GM23338 (cell line): ENCODE measurements at places on chromosomes 16 and 17. TPM values are rescaled to one million over a fixed set of nuclear protein-coding genes. Genes with fewer than 3 reads are reported as not detected.

SLFN11 gene
- 0.19 TPM in 1 of 2 replicates, not detected in the other for polyA plus RNA-seq

SLC9A5 gene
- 3.4 and 4.5 TPM in 2 replicates for polyA plus RNA-seq

GAST gene
- polyA plus RNA-seq, result not detected in 2 replicates

CHTF18 gene
- 61.3 and 69.2 TPM in 2 replicates for polyA plus RNA-seq

C16orf46 gene
- polyA plus RNA-seq, result 1.3 and 1.4 TPM in 2 replicates

CCL5 gene
- polyA plus RNA-seq, result not detected in 2 replicates

FKBP10 gene
- polyA plus RNA-seq, result 26.2 and 32.2 TPM in 2 replicates

SARM1 gene
- 0.89 and 1.4 TPM in 2 replicates for polyA plus RNA-seq

PRSS33 gene
- 0.24 TPM in 2 replicates for polyA plus RNA-seq

KRT13 gene
- not detected in 2 replicates for polyA plus RNA-seq

EPOP gene
- polyA plus RNA-seq, result 0.42 and 0.82 TPM in 2 replicates

LRRC75A gene
- polyA plus RNA-seq, result 5.2 and 5.3 TPM in 2 replicates

MED31 gene
- polyA plus RNA-seq, result 40.0 and 49.3 TPM in 2 replicates

SCGB1C2 gene
- polyA plus RNA-seq, result not detected in 2 replicates

OTOA gene
- polyA plus RNA-seq, result 0.16 TPM in 1 of 2 replicates, not detected in the other

RNF135 gene
- polyA plus RNA-seq, result 6.8 and 9.8 TPM in 2 replicates

METTL22 gene
- polyA plus RNA-seq, result 44.8 and 51.4 TPM in 2 replicates

GPR142 gene
- not detected in 2 replicates for polyA plus RNA-seq

ANTKMT gene
- 37.2 and 59.0 TPM in 2 replicates for polyA plus RNA-seq

GLTPD2 gene
- 0.33 and 0.47 TPM in 2 replicates for polyA plus RNA-seq

CA10 gene
- polyA plus RNA-seq, result 0.90 and 0.92 TPM in 2 replicates

FNDC8 gene
- not detected in 2 replicates for polyA plus RNA-seq

KRT31 gene
- polyA plus RNA-seq, result not detected in 2 replicates

KCNJ12 gene
- 0.42 and 0.61 TPM in 2 replicates for polyA plus RNA-seq

TPPP3 gene
- 0.26 and 1.3 TPM in 2 replicates for polyA plus RNA-seq

TBC1D3 gene
- polyA plus RNA-seq, result not detected in 2 replicates

CFAP119 gene
- 4.4 and 5.2 TPM in 2 replicates for polyA plus RNA-seq

PMFBP1 gene
- 1.5 and 3.3 TPM in 2 replicates for polyA plus RNA-seq

CDK5R1 gene
- polyA plus RNA-seq, result 4.0 and 4.1 TPM in 2 replicates

TBC1D3E gene
- not detected in 2 replicates for polyA plus RNA-seq

CLCN7 gene
- polyA plus RNA-seq, result 13.8 and 17.4 TPM in 2 replicates

EVPLL gene
- polyA plus RNA-seq, result 0.18 and 0.56 TPM in 2 replicates

MYH3 gene
- 0.73 and 0.84 TPM in 2 replicates for polyA plus RNA-seq

PLCG2 gene
- 1.4 and 2.4 TPM in 2 replicates for polyA plus RNA-seq

ARHGAP44 gene
- 5.8 and 7.8 TPM in 2 replicates for polyA plus RNA-seq

CCL7 gene
- polyA plus RNA-seq, result not detected in 2 replicates

MYLK3 gene
- 0.14 and 0.18 TPM in 2 replicates for polyA plus RNA-seq

CDRT4 gene
- polyA plus RNA-seq, result 6.5 TPM in 2 replicates

TAC4 gene
- polyA plus RNA-seq, result not detected in 2 replicates

OSBPL7 gene
- polyA plus RNA-seq, result 3.4 and 3.7 TPM in 2 replicates

PIK3R6 gene
- polyA plus RNA-seq, result 0.11 and 0.14 TPM in 2 replicates

CHST4 gene
- polyA plus RNA-seq, result 4.3 and 5.5 TPM in 2 replicates

CRYM gene
- polyA plus RNA-seq, result 15.2 and 17.6 TPM in 2 replicates

AGRP gene
- not detected in 2 replicates for polyA plus RNA-seq

MT1F gene
- polyA plus RNA-seq, result 107 and 118 TPM in 2 replicates

TMEM235 gene
- polyA plus RNA-seq, result not detected in 2 replicates

MED13 gene
- polyA plus RNA-seq, result 11.8 and 13.0 TPM in 2 replicates

ITGAL gene
- polyA plus RNA-seq, result 0.05 and 0.43 TPM in 2 replicates

ASPHD1 gene
- polyA plus RNA-seq, result 12.4 and 15.5 TPM in 2 replicates

SMG6 gene
- polyA plus RNA-seq, result 10.1 and 10.4 TPM in 2 replicates

SLC5A10 gene
- not detected in 2 replicates for polyA plus RNA-seq

UNC13D gene
- polyA plus RNA-seq, result 10.5 and 10.8 TPM in 2 replicates

ADGRG1 gene
- 0.09 and 0.47 TPM in 2 replicates for polyA plus RNA-seq

GAN gene
- 7.5 and 8.1 TPM in 2 replicates for polyA plus RNA-seq

KIF19 gene
- polyA plus RNA-seq, result 0.07 and 0.36 TPM in 2 replicates

KRT33B gene
- not detected in 2 replicates for polyA plus RNA-seq

KCNH4 gene
- 0.05 and 0.08 TPM in 2 replicates for polyA plus RNA-seq

PABPN1L gene
- polyA plus RNA-seq, result not detected in 2 replicates

PRCD gene
- 1.6 and 2.5 TPM in 2 replicates for polyA plus RNA-seq
